Stimulated activated CD8-positive, alpha-beta memory T cell treated with anti-CD3 and anti-CD28 coated beads, Interleukin-4, amount 100 ng/mL, for 4 hours (primary cell): ENCODE measurements at places on chromosomes 1 and 21.

DNA sequence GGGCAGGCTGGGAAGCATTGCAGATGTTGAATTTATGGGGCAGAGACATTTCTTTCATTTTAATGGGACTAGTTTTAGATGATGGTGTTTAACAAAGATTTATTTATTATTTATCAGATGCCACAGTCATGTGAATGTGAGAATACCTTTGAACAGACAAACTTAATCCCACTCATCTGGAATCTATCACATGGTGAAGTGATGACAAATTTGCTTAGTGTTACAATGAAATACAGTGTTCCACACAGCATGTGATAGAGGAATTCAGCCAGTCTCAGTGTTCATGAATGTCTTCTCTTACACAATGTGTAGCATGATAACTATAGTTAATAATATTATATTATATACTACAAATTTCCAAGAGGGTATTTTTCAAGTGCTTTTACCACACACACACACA, 1361.7 kb upstream of the B3GALT2 start:
- DNase-seq = no peak

GRCh38 chr21:41615613-41616012, 107.7 kb upstream of the TMPRSS2 start:
- no peak for DNase-seq

DNA sequence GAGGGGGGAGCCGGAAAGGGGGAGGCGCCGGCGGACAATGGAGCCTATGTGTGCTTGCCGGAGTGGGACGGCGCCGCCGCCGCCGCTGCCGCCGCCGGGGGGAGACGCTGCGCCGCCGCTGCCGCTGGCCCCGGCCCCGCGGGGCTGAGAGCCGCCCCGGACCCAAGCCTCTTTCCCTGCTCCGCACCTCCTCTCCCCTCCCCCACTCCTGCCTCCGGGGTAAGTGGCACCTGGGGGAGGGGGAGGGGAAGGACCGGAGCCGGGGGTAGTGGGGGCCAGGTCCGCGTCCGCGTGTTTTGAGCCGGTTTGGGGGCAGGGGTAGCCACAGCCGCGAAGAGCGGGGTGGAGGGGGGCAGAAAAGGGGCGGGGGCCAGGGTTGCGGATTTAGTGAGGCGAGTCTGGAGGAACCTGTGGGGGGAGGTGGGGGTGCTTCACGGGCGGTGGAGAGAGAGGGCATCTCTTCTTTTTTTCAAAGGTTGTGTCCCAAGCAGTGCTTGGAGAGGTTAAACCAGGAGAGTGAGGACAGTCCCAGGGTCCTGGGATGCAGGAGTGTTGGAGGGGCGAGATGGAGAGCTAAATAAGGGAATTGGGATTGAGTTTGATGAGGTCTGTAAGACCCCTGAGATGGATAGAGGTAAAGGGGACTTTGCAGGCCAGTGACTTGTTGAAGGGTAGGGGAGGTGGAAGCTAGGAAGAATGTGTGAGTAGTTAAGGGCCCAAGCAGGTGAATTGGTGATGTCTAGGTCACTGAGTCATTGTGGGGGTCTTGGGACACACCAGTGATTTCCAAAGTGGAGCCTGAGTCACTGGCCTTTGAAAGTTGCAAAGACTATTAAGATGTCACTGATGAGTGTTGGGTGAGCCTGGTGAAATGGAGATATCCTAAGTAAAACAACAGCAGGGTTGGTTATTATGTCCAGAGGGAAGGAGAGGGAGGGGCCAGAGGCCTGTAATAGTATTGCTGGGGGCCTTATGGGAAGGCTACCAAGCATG, 59.1 kb downstream of the BCL9 start:
- no peak for DNase-seq

DNA sequence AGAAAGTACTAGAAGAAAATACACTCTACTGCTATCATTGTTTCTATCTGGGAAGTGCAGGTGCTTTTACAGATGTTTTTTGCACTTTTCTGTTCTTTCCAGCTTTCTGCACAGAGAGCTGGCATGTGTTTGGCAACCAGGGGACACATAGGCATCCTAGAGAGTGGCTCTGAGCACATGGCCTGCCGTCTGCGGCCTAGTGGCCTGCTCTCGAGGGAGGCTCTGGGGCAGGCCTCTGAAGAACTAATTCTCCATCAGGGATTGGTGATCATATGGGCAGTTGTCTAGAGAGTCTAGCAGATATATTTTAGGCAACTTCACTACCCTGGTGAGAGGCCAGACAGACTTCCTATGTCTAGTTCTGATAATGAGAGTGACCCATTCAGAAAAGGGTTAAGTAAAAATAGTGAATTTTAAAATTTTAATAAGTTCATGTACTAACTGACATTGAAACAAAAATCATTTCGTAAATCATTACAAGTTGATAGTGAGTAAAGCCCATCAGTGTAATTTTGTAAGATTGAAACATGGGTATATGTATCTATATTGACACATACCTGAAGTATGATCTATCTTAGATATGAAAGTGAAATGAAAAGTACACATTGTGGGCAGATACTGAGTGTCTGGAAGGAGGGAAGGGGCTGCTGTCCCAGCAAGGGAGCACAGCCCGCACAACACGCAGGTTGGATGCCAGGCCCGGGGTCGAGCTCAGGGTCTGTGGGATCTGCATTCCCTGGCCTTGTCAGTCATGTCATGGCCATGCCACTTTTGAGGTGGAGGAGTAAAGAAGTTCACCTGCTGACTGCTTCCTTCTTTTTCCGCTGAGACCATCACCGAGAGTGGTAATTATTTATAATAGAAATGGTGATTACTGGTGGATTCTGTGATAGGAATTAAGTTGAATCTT, 79.8 kb downstream of the PCBP3 start:
- DNase-seq = no peak

GRCh38 chr1:223143537-223144248, 645 bp upstream of the TLR5 start:
- DNase-seq = no peak
